Subcutaneous preadipocyte (primary cell): ENCODE measurements at places on chromosomes 4 and X. TPM values are rescaled to one million over a fixed set of nuclear protein-coding genes. Genes with fewer than 3 reads are reported as not detected.

The UGT2B10 gene
- not detected in 2 replicates for total RNA-seq

The SRPX2 gene
- 78.2 and 99.2 TPM in 2 replicates for total RNA-seq

The SCRG1 gene
- under 0.01 TPM in 1 of 2 replicates, not detected in the other for total RNA-seq

The APLN gene
- 0.73 and 0.78 TPM in 2 replicates for total RNA-seq

The SLITRK2 gene
- 1.8 TPM in 2 replicates for total RNA-seq

The C4orf54 gene
- total RNA-seq = not detected in 2 replicates

The PRDM5 gene
- total RNA-seq = 13.2 and 15.1 TPM in 2 replicates

The PABPC4L gene
- total RNA-seq = under 0.01 TPM in 2 replicates

The MAN2B2 gene
- 7.8 and 11.0 TPM in 2 replicates for total RNA-seq

The SH3D19 gene
- total RNA-seq = 69.6 and 86.0 TPM in 2 replicates

The RHOXF1 gene
- total RNA-seq = not detected in 2 replicates

The TMEM187 gene
- total RNA-seq = 6.5 and 7.3 TPM in 2 replicates

The MAGEA2B gene
- total RNA-seq = not detected in 2 replicates

The EPHA5 gene
- under 0.01 TPM in 1 of 2 replicates, not detected in the other for total RNA-seq

The FGF16 gene
- under 0.01 and 0.20 TPM in 2 replicates for total RNA-seq

The TBC1D19 gene
- 21.9 and 27.9 TPM in 2 replicates for total RNA-seq

The AKAP14 gene
- total RNA-seq = not detected in 2 replicates

The USP51 gene
- 1.2 and 2.2 TPM in 2 replicates for total RNA-seq

The MFAP3L gene
- 0.73 and 2.5 TPM in 2 replicates for total RNA-seq

The CYLC1 gene
- not detected in 2 replicates for total RNA-seq

The DMD gene
- total RNA-seq = 0.78 and 1.8 TPM in 2 replicates

The BEX1 gene
- total RNA-seq = 0.59 TPM in 1 of 2 replicates, not detected in the other

The WDR17 gene
- 1.8 and 3.3 TPM in 2 replicates for total RNA-seq

The MTMR8 gene
- total RNA-seq = 0.59 and 0.73 TPM in 2 replicates

The F8 gene
- 3.7 and 7.3 TPM in 2 replicates for total RNA-seq

The GDPD2 gene
- under 0.01 TPM in 2 replicates for total RNA-seq

The RHOXF2 gene
- total RNA-seq = not detected in 2 replicates

The VSIG4 gene
- under 0.01 TPM in 1 of 2 replicates, not detected in the other for total RNA-seq
